GM13977 (cell line): ENCODE measurements at places on chromosomes 13 and 19.
A peak's percentile ranks its signal among the peaks of the same experiment; 100 is the strongest.

DNA sequence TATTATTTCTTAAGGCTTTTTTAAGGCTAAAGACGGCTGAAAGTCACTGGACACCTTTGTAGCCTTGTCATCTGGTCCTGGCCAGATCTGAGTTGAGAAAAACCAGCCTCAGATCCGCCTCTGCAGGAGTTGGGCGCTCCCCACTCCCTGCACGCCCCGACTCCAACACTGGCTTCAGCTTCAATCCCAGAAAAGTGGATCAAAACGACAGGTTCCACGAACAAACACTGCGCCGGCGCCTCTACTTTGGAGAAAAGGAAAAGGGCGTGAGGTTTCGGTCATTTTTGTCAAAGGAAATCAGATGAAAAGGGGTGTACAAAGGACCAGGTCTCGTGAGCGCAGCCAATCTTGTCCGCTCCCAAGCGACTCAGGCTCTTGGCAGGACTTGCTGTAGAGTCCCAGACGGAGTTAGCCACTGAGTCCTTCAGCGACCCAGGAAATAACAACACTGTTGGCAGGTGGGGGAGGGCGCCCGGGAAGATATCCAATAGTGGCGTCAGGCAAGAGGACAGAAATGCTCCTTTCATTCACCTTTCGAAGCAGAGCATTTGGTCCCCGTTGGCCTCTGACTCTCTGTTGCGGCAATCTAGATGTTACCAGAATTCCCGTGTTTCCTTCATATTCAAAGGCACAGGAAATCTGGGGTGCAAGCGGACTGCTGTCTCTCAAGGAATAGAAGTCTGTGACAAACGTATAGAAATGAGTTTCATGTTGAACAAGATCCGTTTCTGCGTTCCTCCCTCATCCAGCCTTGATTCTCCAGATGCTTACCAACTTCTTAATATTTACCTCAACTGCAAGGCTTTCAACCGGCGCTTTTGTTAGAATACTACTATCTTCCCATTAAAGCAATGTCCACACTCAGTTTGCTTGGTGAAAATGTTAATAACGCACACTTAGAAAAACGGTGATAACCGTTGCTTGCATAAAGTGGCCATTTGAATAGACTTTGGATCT is 1.8 kb upstream of the CCNA1 start:
- no peak for DNase-seq

DNA sequence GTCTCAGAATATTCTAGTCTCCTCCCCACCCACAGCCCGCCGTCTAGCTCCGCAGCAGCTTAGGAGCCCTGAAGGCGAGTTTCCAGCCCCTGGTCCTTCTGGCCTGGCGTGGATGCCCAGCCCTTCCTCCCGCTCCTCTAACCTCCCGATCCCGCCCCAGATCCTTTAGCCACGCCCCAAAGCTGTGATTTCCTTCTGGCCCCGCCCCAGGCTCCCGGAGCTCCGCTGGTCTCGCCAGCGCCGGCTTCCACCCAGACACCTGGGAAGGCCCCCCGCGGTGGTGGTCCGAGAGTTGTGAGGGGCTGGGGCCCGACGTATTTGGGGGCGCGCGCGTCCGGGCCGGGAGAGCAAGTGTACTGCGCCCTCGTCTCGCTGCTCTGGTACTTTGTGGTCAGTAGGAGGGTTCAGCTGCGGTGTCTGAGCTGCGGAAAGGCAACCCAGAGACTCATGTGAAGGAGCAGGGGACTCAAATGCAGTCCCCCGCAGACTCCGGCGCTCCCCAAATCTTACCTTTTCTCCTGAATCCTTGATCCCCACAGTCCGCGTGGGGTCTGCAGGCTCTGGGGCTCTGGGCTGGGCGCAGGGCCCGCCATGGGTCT is at the start of gene CGB7:
CGB7 (minus strand) TSS at position 114 of the 599 bp plus-strand sequence. CDS start 2,374 bp downstream, outside the sequence.
- no peak for DNase-seq

- DNase-seq: no peak
These were observed 2.7 kb upstream of the SOX1 start for GRCh38 chr13:112064222-112064621.

DNA sequence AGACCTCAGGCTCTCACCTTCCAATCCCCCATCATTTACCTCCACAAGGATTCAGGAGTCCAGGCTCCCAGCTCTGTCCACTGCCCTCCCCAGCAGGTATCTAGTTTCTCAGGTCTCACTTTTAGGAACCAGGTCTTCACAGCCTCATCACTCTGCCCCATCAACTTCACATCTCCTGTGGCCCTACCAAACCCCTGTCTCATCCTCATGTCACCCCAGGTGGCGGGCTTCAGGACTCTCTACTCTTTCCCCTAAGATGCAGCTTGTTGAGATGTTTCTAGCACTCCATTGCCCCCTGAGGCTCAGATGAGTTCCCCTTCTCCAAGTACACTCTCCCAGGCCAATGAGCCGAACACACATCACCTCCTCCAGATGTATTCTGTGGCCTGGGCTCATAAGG is 1.5 kb downstream of the PPFIA3 start:
- no peak for DNase-seq

GRCh38 chr13:113770441-113770840 is 11.4 kb downstream of the TMEM255B start:
- no peak for DNase-seq

GRCh38 chr13:25608181-25608580 is 236.4 kb downstream of the ATP8A2 start:
- no peak for DNase-seq

DNA sequence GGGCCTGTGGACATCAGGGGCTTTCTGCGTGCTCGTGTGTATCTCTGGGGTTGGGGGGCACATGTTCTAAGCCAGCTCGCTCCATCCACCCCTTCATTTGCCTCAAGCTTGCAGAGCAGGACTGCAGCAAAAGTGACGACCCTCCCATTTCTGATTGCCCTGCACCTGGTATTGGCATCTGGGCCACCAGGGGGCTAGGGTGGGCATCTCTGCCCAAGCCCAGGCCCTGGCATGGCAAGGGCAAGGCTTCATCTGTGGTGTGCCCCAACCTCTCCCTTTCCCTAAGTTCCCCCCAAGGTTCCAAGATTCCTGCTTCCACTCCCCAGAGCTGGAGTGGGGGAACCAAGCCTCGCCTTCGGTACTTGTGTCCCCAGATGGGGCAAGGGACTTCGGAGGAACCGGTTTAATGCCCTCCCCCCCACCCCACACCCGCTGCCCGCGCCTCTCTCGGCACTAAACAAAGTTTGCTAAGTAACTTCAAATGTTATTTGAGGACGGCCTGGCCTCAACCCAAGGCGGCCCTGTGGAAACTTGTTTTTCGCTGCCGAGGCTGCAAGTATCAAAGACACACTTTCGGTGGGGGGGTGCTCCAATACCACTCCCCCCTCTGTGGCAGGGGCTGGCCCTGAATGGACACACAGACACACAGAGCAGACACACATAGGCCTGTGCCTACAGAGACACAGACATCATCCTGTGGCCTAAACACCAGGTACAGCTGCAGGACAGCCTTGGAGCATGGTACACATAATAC is 12.2 kb downstream of the NFIX start:
- peak; percentile 31 for DNase-seq

DNA sequence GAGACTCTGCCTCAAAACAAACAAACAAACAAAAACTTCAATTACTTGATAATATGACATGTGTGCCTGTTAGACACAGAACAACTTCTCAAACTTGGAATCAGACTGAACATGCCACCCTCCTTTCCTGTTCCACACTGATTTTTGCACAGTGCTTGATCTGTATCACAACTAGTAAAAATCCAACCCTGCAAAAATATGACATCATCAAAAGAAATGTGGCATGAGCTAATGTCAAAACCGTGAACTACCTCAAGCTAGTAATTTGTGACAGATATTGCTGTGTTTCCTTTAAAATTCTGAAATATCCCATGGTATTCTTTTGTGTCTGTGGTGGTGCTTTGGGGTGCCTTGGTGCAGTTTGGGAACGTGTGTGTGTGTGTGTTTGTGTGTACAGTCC is 8.2 kb downstream of the MYCBP2 start:
- no peak for DNase-seq

DNA sequence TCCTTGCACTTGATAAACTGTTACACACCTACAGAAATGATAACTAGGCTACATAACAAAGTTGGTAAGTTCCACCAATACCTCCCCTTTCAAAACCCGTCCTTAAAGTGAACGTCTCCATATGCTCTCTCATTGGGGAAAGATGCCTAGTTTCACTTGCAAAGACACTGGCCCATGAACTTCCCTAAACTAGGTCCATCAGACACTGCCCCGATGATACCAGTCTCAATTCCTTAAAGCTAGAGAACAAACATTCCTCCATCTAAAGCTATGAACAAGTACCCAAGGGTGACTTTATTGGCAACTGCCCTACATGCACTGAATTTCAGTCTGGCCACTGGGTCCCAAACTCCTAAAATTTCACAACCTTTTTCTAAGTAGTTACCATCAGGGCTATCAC is 39.9 kb downstream of the FOXO1 start:
- DNase-seq: no peak

GRCh38 chr19:39195755-39196154 is 1.0 kb upstream of the NCCRP1 start:
- DNase-seq: no peak

DNA sequence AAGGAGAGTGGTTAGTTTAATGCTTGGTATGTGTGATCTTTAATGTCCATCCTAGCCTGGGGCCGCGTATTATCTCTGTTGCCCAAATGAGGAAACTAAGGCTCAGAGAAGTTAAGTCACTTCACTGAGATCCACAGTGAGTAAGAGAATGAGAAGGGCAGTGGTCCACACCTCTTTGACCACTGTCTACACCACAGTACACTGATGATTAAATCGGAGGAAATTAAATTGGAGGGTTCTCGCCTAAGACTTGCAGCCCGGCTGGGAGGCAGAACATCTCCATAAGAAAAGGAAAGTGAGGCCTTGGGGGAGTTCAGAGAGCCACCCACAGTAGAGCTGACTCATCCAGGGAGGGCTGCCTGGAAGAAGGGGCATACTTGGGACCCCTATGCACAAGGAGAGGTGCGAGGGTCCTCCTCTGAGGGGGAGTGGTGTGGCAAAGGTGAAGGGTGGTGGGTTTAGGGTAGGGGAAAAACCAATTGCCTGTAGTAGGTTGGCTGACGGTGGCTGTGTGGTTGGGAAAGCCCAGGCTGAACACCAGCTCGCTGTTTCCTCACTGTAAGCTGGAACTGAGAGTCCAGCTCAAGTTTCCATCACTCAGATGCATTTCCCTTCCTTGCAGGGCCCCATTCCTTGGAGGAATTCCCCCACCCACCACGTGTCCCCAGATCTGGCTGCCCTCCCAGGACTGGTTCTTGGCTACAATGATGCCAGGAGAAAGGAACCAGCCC is 15.0 kb upstream of the DHRS12 start:
- no peak for DNase-seq

- DNase-seq: no peak
These were observed 1165.3 kb downstream of the EFNB2 start for GRCh38 chr13:105370011-105370650.

- DNase-seq: no peak
These were observed 7.2 kb downstream of the MAST3 start for GRCh38 chr19:18104793-18105131.

DNA sequence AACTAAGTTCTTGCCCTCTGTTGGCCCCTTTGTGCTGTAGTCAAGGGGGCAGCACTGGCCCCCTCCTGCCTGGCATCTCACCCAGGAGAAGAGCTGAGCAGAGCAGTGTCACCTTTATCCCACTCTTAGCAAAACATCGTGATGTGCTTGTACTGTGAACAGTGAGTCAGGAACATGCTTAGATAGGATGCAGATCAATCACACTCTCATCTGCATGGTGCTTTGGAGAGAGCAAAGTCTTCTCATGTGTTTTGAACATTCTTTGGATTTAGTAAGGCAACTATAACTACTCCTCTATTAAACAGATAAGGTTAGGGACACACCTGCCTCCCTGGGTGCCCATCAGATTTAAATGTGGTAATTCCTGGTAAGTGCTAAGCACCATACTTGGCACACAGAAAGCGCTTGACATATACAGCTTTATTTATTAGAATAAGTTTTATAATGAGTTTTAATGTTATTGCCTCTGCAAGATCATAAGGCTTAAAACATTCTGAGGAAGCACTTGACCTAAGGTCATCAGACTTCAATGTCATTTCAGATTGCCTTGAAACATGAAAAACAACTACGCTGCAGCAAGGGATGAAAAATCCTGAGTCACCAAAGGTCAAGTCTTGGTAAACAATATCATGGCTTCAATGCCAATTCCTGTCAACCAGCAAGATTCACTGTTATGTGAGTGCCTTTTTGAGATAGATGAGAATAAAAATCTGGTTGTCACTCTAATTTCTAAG is 82.4 kb upstream of the IRS2 start:
- DNase-seq: no peak

DNA sequence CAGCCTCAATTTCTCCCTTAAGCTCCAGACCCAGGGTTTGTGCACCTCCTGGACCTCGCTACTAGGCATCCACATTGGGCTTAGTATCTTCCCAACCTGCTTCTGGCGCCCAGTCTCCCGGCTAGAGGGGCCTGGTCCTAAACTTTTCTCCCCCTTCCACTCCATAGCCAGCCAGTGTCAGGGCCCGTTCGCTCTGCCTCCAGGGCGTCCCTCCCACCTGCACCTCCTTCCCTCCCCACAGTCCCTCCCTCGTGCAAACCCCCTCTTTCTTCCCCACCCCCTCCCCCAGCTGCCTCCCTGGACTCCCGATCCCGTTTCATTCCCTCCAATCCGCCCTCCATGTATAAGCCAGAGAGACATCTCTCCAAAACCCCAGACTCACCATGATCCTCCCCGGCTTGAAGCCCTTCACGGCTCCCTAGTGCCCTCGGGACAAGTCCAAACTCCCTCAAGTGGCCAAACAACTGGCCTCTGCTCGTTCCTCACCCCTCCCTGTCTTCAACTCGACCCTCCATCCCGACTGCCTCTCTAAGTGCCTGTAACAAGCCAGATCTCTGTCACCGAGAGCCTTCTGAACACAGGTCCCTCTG is 997 bp upstream of the SAMD4B start:
- DNase-seq: peak; percentile 51

DNA sequence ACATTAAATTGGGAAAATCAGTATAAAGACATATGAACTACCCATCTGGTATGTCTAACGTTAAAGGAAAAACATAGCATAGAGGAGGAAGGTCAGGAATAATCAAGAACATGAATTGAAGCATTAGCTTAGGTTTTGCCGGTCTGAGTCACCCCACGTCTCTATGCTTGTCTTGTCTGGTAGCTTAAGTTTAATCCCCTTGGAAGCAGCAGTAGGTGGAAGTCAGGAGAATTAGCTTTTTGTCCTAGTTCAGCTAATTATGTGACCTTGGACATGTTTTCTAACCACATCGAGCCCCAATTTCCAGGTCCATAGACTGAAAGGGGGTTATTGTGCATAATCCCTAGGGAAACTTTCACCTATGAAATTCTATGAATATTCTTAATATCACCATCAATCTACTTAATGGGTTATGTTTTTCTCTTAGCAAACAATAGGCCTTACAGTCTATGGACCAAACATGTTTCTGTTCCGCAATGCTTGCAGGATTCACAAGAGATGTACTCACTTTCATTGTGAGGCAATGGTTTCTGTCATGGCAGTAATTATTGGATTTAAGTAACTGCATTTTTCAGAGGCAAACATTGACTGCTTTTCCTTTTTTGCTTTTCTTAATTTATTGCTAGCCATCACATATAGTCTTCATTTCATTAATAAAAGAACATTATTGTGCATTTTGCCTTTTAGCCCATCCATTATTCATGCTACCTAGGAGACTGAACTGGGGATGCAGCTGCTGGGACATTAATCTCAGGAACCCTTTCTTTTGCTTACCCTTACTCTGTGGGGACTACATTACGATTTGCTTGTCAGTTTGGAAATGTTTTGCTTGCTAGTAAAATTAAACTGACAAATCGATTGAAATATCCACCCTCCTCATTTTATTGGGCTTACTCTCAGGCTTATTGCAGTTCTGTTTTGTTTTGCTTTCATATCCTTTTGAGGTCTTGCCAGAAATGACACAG is 304.8 kb upstream of the MAB21L1 start:
- no peak for DNase-seq
